CD4-positive, alpha-beta T cell treated with Interleukin-12 subunit alpha and Interleukin-12 subunit beta, for 1 hour (primary cell): ENCODE measurements at places on chromosomes 3 and 15.

GRCh38 chr15:72486144-72486543, 12.0 kb downstream of the ARIH1 start:
- no peak for DNase-seq

DNA sequence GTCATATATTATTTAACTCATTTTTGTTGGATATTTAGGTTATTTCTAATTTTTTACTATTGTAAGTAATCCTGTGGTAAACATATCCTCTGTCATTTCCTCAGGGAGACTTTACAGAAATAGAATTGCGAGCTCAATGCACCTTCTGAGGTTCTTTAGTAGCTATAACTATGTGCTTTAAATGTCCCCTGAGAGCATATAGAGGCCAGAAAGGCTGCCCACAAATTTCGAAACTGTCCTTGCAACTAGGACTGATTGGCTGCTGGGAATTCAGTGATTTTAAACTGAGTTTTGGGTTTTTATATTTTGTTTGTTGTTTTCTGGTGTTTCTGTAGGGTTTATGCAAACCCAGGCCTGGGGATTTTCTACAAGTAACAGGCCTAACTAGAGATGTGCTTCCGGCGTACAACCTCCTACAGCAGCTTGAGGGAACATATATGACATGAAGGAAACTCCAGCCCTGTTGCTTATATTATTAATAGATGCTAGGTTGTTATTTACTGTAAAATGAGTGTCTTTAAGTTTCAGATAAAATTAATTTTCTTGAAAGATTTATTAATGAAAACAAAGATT, 29.1 kb upstream of the P4HTM start:
- DNase-seq: no peak

GRCh38 chr3:39406368-39407258, at the start of gene RPSA:
Gene RPSA, plus strand, starts transcription at chr3:39406720. Its CDS starts 934 bp downstream, at chr3:39407654.
- peak; percentile 97 for DNase-seq

DNA sequence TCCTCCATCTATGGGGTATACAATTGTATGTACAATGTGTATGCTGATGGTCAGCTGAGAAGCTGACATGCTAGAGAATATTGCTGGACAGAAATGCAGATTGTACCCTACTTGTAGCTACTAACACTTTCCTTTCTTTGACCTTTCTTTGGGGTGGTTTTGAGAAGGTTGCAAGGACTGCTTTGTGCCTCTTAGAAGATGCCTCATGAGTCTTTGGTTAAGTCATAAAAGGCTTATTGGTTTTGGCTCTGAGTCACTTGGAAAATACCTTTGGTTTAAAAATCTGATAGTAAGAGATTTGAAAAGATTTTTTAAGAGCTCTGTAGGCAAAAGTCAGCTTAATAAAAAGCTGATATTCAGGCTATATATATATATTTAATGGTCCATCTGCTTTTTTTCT, 71.5 kb downstream of the ZMAT3 start:
- DNase-seq: no peak

- no peak for DNase-seq
Observed at GRCh38 chr3:4935347-4935746, 43.9 kb upstream of the BHLHE40 start.

- DNase-seq: peak; percentile 26
Observed at GRCh38 chr15:73244333-73244732, 124.4 kb downstream of the HCN4 start.

DNA sequence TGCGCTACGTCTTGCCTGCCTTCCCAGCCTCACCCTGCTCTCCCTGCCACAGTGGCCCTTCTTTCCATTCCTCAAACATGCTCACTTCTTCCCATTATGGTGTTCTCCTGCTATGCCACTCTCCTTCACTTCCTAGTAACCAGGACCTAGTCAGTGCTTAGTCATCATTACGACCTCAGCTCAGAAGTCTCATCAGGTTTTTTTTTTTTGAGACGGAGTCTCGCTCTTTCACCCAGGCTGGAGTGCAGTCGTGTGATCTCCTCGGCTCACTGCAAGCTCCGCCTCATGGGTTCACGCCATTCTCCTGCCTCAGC, 149.5 kb downstream of the GREM1 start:
- no peak for DNase-seq

DNA sequence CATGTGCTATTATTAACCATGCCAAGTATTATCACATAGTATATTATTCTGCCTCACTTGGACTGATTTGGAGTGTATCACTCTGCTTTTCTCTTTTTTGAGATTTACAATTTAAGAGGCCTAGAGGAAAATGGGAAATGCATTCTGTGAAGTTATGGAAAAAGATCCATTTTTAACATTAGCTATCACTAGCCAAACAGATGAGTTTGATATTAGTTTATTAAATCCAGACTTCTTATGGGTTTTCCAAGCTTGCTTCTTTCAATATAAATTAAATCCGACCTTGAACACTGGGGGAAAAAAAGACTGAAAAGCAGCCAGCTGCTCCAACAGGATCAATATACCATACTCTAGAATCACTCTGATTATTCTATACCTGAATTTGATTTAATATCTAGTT, 30.1 kb upstream of the PLOD2 start:
- no peak for DNase-seq

GRCh38 chr3:193344486-193344885, 34.1 kb downstream of the ATP13A5 start:
- no peak for DNase-seq

DNA sequence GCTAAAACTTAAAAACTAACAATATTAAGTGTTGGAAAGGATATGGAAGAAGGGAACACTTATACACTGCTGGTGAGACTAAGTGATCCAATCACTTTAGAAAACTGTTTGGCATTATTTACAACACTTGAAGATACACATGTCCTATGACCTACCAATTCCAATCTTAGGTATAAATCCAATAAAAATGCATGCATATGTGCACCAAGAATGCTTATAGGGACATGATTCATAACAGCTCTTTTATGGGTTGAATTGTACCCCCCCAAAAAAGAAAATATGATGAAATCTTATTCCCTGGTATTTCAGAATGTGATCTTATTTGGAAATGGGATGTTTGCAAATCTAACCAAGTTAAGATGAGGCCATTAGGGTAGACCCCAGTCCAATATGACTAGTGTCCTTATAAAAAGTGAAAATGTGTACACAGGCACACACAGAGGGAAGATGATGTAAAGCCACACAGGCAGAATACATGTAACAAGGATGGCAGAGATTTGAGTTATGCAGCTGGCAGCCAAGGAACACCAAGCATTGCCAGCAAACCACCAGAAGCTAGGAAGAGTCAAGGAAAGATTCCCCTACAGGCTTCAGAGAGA, 15.3 kb downstream of the CCR8 start:
- DNase-seq: no peak

DNA sequence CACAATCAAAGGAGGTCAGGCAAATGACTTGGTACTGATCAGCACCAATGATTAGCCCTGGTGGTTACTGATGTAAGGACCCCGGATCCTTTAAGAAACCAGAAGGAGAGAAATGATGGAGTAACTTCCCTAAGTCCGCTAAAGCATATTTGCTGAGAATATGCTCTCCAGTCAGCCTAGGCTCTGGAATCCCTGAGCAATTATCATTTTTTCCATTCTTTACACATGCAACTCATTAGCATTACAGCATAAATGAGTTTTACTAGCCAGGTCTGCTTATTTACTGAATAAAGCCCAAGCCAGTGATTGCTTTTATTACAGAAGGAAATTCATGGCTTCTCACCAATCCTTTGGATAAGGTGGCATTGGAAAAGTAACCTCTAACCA, 139.2 kb upstream of the WNT5A start:
- no peak for DNase-seq

DNA sequence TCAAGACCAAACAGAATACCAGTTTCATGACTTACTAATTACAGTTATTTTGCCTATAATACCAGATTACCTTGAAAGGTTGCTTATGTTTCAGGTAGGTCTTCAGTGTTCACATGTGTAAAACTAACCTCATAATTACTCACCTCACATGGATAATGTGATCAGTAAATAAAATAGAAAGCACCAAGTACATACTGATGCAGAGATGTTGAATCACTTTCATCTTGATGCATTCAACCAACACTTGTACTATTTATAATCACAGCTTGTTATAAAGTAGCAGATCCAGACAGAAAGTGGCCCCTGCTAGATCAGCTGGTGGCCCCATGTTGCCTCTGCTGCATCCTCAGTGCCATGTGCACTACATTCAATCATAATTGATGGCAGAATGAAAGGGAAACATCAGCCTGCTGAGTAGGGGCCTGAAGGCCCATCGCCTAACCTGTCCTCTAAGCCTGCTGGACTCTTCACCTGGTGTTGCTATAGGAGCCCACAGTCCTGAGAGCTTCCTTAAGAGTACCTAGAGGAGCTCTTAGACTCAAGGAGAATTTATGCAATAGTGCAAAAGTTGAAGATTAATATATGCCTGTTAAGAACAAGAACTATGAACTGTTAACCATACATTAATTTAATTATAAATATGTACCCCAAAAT, 154.3 kb downstream of the PLCL2 start:
- no peak for DNase-seq

GRCh38 chr3:68479779-68480178, 452.6 kb downstream of the TAFA4 start:
- no peak for DNase-seq

DNA sequence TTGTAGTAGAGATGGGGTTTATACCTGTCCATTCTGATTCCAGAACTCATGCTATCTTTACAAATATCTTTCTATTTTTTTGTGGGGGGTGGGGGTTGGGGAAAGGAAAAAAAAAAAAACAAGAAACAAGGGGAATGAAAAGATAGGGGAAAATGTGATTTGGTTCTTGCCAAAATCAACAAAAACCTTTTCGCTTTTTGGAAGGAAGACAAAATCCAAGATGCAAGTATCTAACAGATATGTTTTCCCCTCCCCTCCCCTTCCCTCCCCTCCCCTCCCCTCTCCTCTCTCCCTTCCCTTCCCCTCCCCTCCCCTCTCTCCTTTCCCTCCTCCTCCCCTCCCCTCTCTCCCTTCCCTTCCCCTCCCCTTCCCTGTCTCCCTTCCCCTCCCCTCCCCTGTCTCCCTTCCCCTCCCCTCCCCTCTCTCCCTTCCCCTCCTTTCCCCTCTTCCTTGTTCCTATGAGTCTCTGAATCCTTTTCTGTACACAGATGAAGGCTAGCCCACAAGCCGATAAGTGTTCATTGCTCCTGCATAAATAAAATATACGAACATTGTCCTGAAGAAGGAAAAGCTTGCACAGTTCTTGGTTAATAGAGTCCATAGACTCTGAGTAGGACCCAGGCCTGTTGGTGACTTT, 551.9 kb downstream of the EDEM1 start:
- no peak for DNase-seq

DNA sequence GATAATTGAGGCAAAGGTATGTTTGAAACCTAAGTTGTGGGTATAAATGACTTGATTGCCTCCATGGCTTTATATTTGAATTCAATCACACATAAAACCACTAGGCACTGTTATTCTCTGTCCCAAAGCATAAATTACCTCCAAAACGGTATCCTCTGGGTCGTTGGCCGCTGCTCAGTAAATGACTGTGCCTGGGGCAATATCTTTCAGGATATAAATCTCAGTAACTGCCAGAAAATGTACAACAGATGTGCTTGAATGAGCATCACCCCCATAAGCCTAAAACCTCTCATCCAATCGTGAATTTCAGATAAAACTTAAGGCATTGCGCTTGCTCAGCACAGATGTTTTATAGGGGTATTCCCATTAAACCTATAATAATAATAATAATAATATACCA, 19.0 kb upstream of the C3orf49 start:
- DNase-seq: no peak

DNA sequence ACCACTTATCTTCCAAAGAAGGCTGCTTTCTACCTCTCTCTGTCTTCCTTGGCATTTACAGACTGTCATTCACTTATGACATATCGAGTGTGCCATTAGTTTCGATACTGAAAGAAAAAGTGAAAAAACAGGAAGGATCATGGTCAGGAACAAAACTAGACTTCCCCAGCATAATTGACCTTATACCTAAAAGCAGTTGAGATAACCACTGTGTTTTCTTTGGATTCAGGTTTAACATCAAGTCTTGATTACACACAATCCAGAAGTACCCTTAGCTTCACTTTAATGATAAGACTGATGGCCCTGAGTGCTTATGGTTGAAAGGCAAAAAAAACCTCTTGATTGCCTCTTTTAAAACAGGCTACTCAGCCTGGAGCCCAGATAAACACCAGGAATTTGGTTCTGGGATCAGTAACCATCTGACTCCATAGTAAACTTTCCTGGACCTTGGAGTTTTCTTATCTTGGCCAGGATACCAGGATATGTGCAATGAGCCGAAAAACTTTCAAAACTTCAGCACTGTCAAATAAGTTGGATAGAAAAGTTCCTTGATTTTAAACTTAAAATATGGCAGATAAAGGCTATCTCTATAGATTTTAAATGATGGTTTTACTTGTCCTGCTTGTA, 5.0 kb upstream of the UACA start:
- DNase-seq: no peak

DNA sequence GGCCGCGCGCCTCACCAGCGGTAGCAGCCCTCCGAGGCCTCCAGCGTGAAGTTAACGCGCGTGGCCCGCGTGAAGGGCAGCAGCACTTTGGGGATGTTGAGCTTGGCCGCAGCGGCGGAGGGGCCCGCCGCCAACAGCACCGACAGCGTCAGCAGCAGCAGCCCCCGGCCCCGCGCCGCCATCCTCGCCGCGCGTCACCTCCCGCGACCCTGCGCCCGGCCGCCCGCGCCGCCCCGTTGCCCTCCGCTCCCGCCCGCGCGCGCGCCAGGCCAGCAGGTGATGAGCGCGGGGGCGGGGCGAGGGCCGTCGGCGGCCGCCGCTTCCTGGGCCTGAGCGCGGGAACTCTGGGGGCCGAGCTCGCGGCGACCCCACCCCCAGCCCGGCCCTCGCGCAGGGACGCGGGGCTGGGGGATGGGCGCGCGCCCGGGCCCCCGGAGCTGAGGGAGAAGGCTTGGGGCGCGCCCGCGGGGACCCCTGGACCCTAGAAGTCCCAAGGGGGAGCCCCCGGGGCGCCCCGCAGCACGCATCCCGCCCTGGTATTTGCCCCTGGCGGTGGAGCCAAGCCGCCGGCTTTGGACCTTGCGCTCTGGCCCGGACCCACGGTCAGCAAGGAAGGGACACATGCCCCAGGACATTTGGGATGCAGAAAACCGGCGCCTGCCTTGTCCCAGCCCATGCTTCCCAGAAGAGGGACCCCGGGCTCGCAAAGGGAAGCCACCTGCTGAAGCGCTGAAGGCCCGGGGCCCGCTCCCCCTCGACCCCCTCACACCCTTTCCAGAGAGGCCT, at the start of gene NUP210:
TSS of gene NUP210 (minus strand) at position 278 of the 786 bp plus-strand sequence. CDS start at position 182, 96 bp downstream.
- peak; percentile 56 for DNase-seq

- no peak for DNase-seq
Observed at GRCh38 chr15:69887009-69887408, 210.7 kb downstream of the TLE3 start.

- DNase-seq: no peak
Observed at GRCh38 chr15:43006991-43007390, 86.4 kb upstream of the TTBK2 start.

- DNase-seq: peak; percentile 14
Observed at GRCh38 chr3:181176601-181177000, 187.1 kb upstream of the DNAJC19 start.

- no peak for DNase-seq
Observed at GRCh38 chr3:67937498-67938118, 283.2 kb upstream of the SUCLG2 start.

GRCh38 chr3:17070161-17070959, 185.6 kb downstream of the PLCL2 start:
- no peak for DNase-seq
